ENCODE measurements at places on chromosomes 5 and 9. TPM values are rescaled to one million over a fixed set of nuclear protein-coding genes. Genes with fewer than 3 reads are reported as not detected.

DRD1 gene
- not detected for total RNA-seq

DNA sequence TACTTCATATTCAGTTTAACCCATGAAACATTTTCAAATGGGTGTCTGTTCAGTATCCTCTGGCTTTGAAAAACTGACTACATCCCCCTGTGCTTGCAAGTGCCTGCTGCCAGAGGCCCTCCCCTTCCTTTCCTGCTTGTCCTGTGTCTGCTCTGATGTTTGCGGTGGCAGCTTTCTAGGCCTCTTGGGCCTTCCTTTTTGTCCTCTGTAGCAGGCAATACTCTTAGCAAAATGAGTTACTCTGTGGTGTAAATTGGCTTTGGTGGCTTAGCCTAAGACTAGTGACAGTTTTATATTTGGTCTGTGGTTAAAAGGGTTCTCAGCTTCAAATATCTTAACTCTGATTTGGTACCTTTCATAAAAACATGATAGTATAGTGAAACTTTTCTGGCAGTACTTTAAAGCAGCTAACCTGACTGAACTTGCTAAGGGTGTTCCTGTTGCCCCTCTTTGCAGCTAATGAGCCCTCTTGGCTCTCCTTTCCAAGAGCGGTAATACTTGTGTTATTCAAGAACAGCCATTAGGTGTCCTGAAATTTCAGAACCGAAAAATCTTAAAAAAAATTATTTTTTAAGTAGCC is 76.6 kb downstream of the GOLM1 start:
- no peak for DNase-seq

- DNase-seq, result no peak
These were observed 148.2 kb downstream of the CAAP1 start for GRCh38 chr9:26744191-26744965.

FSD1L gene
- 0.66 TPM for total RNA-seq

- peak; percentile 87 for DNase-seq
These were observed 14.3 kb downstream of the DAP start for GRCh38 chr5:10746711-10747110.

LRRC70 gene
- total RNA-seq, result 0.99 TPM

DNA sequence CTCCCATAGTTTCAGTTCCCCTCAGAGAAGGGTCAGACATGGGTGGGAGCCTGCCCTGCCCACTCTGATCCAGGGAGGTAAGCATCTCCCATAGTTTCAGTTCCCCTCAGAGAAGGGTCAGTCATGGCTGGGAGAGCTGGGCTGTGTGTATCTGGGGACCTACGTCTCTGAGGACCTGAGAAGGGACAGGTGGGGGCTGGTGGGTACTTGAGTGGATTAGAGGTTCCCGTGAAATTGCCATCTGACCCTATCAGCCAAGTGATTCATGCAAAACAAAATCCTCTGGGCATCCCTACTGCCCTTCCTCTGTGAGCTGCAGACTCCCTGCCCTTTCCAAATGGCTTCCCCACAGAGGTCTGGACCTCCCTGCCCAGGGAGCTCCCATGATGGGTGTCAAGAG is 3.9 kb downstream of the ENHO start:
- no peak for DNase-seq

DNA sequence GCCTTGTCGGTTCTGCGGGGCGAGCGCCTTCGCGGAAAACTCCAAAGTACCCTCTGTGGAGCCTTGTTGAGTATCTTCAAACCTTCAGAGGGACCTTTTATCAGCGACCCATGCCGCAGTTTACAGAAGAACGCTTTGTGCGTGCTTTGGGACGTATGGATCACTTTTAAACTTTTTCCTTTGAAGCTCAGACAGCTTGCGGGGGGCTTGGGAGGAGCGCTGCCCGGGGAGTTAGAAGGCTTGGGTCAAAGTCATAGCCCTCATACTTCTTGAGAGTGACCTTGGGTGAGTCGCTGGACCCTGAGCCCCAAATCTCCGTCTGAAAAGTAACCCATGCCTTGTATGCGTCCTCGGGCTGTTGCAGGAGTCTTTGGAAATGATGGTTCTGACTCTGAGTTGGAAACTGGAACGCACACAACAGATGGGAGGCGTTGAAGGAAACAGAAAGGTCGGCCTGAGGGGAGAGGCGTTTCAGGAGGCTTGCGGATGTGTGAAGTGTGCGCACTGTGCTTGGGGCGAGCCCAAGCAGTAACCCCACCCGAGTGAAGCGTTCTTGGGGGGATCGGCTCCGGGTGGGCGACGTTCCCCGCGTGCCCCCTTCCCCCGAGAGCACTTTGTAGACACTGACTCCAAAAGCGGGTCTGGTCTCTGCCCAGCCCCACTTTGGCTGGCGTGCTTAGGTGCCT is 661 bp upstream of the SLC25A51 start:
- peak; percentile 38 for DNase-seq

TSC1 gene
- 47.1 TPM for total RNA-seq

CDHR2 gene
- not detected for total RNA-seq

- no peak for DNase-seq
These were observed 47.3 kb downstream of the S1PR3 start for GRCh38 chr9:89038382-89039103.

DNA sequence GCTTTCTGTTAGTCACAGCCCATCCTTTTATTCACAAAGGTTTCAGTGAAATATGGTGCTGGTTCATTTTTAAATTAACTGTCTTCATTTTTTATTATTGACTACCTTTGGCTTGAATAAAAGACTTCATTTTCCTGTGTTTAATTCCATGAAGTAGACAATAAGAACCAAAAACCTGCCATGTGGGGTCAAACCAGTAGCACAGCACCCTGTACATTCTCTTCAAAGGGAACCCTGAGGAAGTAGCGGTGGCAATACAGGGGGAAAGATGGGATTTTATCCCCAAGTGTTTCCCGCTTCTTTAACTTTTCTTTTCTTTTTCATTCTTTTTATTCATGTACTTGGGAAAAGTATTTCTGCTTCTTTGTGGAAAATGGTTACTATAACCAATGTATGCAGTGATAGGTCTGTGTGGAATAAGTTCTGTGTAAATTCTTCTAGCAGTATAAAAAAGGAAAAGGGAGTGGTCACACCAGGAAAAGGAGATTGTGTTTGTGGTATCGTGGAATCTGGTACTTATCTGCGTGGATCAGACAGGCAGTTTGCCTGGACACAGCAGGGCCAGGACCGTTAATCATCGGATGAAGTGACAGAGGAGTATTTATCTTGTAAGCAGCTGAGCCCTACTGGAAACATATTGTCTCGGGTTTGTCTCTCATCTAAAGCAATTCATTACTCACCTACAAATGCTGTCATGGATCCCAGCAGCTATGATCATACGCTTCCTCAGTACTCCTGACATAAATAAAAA is 94.2 kb downstream of the PPIC start:
- no peak for DNase-seq

DNA sequence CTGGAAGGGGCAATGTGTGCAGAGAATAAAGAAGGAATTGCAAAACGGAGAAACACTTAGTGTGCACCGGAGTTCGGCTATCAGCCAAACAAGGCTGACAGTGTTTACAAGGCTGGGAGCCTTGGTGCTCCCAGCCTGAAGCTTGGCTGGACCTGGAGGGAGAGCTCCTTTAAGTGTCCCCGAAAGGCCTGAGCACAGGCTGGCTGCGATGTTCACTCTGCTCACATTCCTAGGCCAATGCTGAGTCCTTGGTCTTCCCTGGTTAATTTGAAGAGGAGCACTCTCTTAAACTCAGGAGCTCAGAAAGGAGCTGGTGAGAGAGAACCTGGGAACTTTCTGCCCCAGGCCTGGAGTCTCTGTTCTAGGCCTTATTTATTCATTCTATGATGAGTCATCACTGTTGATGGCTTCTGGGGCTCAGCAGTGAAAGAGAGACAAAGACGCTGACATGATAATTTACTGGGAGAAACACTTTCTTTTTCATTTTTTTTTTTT is 88.6 kb upstream of the MYO10 start:
- no peak for DNase-seq

GRCh38 chr9:109113254-109113653 is 6.5 kb downstream of the TMEM245 start:
- no peak for DNase-seq

- DNase-seq, result peak; percentile 18
These were observed 32.3 kb downstream of the GLRA1 start for GRCh38 chr5:151892393-151892792.

OSMR gene
- 22.4 TPM for total RNA-seq

DNA sequence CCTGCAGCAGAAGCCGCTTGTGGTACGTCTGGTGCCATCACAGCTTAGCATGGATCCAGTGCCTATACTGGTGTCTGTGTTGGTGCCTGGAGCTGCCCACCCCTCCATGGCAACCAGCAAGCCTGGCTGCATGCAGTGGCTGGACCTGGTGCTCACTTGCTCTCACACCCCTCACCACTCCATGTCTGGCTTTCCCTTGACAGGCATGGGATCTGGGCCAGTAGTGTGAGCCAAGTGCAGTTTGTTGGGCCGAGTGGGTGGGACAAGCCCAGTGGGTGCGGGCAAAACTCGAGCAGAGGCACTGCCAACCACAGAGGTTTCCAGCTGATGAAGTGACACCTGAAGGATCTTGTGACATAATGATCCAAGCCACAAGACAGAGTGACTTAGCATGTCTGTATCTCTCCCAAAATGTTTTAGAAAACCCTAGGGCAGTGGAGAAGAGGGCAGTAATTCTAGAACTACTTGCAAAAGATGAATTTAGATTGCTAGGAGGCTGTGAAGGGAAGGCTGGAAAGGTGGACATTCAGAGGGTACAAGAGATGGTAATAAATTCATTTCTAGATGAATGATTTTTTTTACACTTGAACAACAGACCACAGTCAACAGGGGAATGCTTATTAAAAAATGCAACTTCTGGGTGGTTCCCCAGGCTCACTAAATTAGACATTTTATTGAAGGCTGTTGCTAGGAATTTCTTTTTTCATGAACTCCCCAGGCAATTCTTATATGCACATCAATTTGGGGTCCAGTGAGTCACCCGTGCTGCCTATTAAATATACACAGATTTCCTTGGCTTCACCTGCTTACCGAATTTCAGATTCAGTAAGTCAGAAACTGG is 660.3 kb downstream of the TLR4 start:
- no peak for DNase-seq

GRCh38 chr5:128905568-128906110 is 59.6 kb upstream of the SLC27A6 start:
- peak; percentile 37 for DNase-seq
